Mesenteric fat pad (tissue), 1 donor: ENCODE measurements at places on chromosomes 2 and 18. TPM values are rescaled to one million over a fixed set of nuclear protein-coding genes. Genes with fewer than 3 reads are reported as not detected.

DNA sequence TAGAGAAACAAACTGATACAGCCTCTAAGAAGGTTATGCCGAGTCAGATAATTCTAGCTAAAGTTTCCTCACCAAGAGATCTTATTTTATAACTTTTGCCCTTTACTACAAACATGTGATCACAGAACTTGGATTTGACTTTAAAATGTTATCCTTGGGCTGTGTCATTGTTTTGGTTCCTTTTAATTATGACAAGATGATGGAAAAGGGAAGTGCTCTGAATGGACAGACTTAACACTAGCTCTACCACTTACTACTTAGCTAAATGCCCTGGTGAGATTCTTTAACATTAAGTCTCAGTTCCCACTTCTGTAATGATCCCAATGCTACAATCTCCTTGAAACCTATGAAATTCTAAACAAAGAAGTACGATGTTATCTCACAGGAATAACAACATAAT is 69.9 kb downstream of the RTTN start:
- DNase-seq: no peak

- no peak for DNase-seq
Measured at GRCh38 chr2:28093308-28093707, 202.8 kb downstream of the BABAM2 start.

DNA sequence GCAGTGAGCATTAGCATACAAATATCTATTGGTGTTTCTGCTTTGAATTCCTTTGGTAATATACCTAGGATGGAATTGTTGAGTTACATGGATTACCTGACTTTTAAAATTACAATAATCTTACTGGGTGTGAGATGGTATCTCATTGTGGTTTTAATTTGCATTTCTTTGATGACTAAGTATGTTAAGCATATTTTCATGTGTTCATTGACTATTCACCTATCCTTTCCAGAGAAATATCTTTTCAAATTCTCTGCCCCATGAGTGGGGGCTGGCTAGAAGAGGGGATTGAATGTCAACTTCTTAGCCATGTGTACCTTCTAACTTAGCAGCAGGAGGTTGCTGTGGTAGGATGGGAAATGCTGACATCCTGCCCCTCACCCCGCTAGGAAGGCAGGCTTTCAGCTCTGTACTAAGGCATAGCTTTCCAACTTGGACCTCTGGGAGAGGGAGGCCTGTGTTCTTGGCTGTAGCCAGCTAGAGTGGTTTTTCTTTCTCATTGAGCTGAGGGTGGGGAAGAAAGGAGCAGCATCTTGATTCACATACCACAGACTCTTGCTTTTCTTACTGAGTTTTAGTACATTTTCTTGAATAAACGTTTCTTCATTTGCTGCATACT is 63.3 kb upstream of the TTC27 start:
- DNase-seq: no peak

DNA sequence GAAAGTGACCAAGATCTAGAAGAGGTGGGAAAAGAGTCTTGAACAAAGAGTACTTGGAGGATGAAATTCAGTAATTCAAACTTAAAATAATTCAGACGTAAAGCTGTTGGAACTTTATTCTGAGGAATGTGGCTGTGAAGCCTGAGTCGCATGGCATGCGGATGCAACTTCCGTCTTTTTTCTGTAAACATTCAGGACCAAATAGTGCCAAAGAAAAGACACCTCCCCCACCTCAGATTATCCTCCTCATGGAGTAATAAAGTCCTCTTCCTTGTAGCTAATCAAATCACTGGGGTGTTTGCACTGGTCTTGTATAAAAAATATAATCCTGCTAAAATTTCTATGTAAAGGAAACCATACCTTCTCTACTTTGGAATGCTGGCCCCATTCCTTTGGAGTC is 790.4 kb downstream of the TSN start:
- DNase-seq: no peak

DNA sequence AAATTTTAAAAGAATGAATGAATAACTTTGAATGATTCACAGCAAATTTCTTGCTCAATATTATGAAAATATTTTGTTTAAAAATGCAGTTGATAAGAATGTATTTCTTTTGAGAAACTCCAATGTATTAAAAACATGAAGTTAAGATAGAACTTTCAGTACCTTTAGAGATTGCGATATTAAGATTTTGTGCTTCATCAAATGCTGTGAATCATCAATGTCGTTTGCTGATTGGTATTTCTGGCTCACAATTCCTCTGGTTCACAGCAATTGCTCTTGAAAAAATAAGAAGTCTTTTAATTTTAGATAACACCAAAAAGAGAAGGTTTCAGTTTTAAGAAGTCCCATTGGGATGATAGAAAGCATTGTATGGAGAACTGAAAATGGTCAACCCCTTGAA is 228.7 kb downstream of the IKZF2 start:
- DNase-seq: no peak

- DNase-seq: peak; percentile 74
Measured at GRCh38 chr2:95372216-95372829, 30.2 kb upstream of the FAHD2A start.

- DNase-seq: no peak
Measured at GRCh38 chr2:215293879-215294278, 18.0 kb upstream of the ATIC start.

DNA sequence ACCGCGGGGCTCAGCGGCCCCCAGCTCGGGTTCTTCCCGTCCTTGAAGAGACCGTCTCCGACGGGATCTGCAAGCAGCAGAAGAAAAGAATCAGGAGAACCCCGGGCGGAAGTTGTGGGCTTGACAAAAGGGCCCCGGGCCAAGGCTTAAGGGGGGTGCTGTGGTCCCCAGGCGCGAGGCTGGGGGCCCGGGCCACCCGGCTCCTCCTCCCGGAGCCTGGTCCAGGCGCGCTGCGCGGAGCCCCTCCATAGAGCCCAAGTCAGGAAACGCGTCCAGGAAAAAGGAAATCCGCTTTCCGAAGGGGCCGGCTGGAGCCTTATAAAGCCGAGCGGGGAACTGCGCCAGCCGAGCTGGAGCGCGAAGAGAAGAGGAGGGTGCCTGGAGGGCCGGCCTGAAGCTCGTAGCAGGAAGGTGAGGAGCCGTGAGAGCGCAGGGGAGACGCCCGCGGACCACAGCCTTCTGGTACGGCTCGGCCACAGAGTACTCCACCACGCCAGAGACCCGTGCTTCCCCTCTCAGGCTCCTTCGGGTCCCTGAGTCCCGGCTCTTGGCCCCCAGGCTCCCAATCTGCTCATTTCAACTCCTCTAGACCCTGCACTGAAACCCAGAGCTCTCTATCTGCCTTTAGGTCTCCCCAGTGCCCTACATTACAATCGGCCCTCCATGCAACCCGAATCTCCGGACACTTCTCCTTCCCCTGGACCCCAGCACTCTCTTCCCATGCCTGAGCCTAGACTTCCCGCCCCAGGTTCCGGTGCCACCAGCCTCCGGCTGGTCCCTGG is 554 bp downstream of the FEV start:
- no peak for DNase-seq

DNA sequence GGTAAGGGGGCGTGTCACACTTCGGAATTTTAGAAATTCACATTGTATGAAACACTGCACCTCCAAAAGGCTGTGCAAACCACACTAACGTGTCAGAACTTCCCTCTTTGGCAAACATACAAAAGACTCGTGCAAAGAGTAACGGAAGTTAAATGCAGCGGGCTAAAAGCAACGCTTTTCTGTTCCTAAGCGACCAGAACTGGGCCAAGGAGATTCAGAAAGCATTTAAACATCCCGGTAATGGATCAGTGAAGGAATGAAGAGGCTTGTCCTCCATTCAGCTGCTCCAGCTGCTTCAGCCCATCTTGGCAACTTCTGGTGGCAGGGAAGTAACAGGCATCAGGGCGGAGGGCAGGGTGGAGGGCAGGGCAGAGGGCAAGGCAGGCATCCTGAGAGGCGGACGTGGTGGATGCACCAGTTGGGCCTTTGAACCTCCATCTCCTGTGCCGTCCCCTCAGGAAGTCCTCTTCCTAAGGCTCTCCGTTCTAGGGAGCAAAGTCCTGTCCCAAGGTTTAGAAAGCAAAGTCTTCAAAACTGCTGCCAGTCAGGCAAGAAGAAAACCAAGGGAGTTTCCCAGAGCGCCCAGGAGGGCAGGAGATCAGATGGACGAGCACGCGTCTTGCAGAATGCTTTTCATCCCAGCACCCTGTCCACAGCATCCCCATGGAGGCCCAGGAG is 230.7 kb downstream of the ZNF516 start:
- DNase-seq: no peak

DNA sequence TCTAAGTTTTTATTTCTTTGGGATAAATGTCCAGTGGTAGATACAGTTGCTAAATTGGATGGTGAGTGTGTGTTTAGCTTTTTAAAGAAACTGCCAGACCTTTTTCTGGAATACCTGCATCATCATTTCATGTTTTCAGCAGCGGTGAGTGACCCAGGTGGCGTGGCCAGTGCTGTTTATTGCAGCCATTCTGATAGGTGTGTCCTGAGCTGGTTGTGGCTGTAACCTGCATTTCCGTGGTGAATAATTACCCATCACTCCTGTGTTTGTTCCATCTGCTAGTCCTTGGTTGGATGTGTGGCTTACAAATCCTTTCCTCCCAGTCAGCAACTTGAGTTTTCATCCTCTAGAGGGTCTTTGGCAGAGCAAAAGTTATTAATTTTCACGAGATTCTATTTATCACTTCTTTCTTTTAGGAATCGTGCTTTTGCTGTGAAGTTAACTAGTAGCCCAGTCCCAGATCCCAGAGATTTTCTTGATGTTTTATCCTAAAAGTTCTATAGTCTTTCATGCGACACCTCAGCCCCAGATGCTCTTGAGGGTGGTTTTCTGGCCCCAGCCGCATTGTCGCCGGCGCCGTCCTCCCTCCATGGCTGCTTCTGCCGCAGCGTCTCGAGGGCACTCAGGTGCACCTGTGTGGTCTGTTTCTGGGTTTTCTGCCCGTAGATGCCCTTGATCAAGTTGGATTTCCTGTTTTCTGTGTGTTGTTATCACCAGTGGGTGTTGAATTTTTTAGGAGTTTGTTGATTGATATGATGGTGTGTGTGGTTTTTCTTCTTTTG is 44.9 kb downstream of the CTDP1 start:
- no peak for DNase-seq

DNA sequence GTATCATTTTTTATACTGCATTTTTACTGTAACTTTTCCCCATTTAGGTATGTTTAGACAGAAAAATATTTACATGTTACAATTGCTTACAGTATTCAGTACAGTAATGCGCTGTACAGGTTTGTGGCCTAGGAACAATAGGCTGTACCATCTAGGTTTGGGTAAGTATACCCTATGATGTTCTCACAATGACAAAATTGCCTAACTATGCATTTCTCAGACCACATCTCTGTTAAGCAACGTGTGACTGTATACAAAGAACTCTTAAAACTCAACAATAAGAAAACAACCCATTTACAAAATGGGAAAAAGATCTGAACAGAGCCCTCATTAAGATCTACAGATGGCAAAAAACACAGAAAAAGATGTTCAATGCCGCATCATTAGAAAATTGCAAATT is 29.4 kb downstream of the FAM210A start:
- DNase-seq: no peak

DNA sequence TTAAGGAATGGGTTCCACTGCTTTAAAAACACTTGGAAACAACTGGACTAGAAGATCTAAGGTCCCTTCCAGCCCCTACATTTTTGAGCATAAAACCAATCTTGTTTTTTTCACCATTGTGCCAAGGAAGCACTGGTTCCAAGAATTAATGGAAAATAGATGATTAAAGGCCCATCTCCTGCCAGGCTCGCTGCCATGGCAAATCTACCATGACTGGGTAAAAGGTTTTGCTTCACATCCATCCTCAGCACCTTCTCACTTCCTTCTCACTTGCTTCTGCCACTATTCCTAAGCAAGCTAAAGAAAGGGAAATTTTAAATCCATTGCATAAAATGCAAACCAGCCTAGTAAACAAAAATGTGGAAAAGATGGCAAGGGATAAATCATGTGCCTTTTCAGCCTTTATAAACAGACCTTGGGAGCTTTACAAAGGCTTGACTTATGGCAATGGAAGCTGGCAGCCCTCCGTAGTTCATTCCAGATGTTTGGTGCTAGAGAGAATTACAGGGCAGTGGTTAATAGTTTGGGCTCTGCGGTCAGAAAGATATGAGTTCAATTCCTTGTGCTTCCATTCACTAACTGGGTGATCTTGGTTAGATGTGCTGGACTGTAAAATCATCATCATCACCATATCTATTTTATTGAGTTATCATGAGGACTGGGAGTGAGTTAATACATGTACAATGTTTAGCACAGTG is 27.0 kb upstream of the ST3GAL5 start:
- DNase-seq: no peak

DNA sequence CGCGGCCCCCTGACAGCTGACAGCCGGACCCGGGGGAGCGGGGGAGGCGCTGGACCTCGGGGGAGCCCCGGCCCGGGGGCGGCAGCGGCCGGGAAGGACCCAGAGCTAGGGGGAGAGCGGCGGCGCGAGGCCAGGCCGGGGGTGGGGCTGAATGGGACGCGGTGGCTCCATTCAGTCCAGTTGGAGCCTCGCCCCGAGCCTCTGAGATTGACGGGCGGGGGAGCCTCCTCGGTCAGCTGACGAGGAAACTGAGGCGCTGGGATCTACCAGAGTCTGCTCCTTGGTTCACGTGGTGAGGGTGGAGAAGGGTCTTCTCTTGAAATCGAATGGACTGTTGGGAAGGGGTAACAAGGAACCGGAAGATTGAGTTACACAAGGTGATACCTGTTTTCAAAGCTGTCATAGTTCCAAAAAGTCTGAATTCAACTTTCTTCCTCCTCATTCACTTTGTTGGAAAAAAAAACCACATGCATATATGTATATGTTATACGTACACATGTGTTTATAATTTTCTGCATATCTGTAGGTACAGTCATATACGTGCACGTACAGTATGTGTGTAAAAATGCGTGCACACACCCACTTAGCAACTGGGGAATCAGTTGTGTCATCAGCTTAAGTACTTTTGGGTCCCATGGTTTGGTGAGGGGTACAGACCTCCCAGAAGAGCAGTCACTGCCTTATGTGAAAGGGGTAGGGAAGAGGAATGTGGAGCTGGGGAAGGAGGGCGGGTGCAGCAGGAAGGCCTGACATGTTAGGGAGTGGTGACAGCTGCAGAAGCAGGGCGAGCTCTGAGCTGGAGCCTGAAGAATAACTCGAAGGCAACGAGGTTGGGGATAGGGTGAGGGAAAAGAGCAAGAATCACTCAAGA is 628 bp downstream of the PPP1R7 start:
- DNase-seq: no peak

The SGPP2 gene
- total RNA-seq: not detected

The KCNG2 gene
- 0.51 TPM for total RNA-seq

The UGT1A4 gene
- total RNA-seq: not detected

The DYSF gene
- total RNA-seq: 54.1 TPM

The ATIC gene
- 88.4 TPM for total RNA-seq

The CPLX4 gene
- total RNA-seq: not detected

The TEX44 gene
- not detected for total RNA-seq

The CRYGD gene
- total RNA-seq: not detected

The NTSR2 gene
- total RNA-seq: not detected

The FAM228A gene
- 3.2 TPM for total RNA-seq

The CREG2 gene
- total RNA-seq: not detected

The LYPD6 gene
- total RNA-seq: not detected

The RTP5 gene
- total RNA-seq: not detected

The MARCHF4 gene
- not detected for total RNA-seq

The GORASP2 gene
- total RNA-seq: 78.2 TPM

The FNDC4 gene
- 136 TPM for total RNA-seq

The C2orf15 gene
- 0.32 TPM for total RNA-seq
